ENCODE measurements at places on chromosomes 3 and 15. TPM values are rescaled to one million over a fixed set of nuclear protein-coding genes. Genes with fewer than 3 reads are reported as not detected.
A peak's percentile ranks its signal among the peaks of the same experiment; 100 is the strongest.

Gene MAPK6
- 96.4 TPM for total RNA-seq

DNA sequence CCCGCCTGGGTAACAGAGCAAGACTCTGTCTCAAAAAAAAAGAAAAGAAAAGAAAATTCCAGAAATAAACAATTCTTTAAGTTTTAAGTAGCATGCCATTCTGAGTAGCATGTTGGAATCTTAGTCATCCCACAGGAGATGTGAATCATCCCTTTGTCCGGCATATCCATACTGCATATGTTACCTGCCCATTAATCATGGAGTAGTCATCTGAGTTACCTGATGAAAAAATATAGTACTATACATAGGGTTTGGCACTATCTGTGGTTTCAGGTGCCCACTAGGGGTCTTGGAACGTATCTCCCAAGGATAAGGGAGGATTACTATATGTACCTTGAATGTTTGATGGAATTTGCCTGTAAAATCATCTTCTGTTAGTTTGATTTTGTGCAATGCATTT is 6.3 kb upstream of the CCR4 start:
- DNase-seq = no peak

DNA sequence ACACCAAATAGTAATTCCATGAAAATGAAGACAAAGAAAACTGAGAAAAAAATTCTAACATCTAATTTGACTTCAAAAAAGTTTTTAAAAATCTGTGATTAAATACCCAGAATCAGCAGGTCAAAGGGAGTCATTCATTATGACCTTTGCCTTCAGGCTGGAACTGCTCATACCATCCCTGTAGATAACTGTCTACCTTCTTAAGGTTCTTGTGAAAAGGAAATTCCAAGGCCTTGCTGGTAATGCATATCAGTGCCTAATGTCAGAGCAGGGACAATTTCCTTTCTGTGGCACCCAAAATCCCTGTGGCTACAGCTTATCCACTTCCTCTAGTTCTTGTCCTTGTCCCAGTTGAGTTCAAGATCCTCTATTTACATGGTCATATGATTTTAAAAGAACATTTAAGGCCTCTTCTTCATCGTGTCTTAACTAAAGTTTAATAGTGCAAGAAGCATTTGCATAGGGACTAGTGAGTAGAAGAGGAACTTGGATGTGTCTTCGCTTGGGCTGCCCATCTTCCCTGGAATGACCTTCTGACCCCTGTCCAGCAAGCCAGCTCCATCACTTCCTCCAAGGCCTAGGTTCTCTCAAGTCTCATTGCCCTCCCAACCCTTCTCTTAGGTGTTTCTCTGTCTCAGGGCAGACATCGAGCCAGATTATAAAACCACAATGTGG is 8.7 kb upstream of the PLCL2 start:
- no peak for DNase-seq

Gene STIMATE
- total RNA-seq = 20.9 TPM

- DNase-seq = no peak
Observed at GRCh38 chr3:14552041-14552648, 12.0 kb upstream of the GRIP2 start.

GRCh38 chr3:12467746-12468145 is 16.5 kb upstream of the TSEN2 start:
- DNase-seq = no peak

DNA sequence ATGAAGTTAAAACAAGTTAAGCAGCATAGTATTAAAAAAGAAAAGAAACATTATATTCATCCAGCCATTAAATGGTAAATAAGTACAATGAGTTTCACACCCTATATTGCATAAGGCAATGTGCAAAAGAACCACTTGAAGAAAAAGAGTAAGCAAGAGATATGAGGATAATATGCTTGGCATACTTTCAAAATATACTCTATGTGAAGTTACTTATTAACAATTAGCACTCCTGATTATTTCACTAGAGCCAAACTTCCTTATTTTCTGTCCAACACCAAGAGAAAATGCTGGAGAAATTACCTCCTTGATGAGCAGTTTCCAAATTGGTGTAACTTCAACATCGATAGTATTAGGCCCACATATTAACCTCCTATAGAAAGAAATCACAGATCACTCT is 63.7 kb downstream of the ATP13A4 start:
- DNase-seq = no peak

DNA sequence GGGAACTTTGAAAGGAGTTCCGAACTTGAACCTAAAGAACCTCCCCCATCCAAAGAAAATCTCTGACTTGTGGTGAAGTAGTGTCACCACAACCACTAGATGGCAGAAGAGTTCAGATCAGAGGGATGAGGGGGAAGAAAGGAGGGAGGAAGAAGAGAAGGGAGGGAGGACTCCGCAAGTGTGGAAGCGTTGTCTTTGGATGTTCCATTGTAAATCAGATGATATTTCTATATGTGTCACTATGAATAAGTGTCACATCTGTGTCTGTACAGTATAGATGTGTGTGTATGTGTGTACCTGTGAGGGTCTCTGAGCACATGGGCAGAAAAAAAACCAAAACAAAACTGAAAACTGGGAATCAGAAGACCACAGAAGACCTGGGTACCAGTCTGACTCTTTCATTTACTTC is 16.9 kb downstream of the SLC24A1 start:
- DNase-seq = peak; percentile 65

Gene DPPA2
- 1.6 TPM for total RNA-seq

Gene FEZF2
- total RNA-seq = not detected

DNA sequence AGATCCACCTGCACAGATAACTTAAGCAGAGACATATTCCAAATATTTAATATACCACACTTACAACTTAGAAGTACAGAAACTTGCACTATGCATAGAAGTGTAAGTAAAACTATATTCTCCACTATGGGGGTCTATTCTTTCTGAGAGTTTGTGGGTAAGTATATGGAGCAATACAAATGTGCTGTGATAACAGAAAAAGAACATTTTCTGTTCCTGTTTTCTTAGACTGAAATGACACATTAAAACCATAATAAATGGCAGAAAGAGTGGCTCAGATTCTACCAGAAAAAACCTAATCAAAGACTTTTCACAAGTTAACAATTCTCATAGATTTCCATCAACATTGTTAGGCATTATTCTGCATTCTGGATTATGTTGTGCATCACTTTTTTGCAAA is 96.6 kb upstream of the WNT7A start:
- DNase-seq = no peak

DNA sequence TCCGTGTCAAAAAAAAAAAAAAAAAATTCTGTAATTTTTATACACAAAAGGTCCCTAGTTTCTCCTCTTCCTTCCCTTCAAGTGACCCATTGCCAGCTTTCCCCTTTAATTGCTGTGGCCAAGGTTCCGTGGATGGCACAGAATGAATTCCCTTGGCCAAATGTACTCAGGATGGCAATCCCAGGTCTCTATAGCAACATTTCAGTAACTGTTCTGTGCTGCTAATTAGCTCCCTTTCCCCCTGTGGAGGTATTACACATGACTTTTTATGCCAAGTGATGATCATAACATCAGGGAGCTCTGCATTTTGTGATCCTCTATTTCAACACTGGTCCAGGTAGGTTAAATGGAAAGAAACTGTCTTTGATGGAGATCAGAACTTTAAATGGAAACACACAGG is at the start of gene OR4F6:
Gene OR4F6 (plus strand): TSS at position 301 of the 400 bp plus-strand sequence. CDS start 2,211 bp downstream, outside the sequence.
- no peak for DNase-seq

DNA sequence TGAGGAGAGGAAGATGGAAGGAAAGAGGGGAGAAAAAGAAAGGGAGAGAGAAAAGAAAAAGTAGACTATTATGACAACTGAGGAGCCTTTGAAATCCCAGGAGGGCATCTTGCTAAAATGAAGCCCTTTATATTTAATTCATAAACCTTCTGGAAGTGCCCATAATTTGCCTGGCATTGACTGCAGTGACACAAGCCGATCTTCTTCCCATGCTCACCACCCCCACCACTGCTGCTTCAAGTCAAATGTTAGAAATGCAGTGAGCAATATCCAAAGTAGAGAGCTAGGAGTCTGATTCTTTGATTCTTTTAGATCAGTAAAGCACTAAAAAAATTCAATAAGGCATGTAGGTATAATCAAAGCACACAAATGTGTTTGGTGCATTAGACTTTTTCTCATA is 138.7 kb upstream of the SNTN start:
- no peak for DNase-seq

DNA sequence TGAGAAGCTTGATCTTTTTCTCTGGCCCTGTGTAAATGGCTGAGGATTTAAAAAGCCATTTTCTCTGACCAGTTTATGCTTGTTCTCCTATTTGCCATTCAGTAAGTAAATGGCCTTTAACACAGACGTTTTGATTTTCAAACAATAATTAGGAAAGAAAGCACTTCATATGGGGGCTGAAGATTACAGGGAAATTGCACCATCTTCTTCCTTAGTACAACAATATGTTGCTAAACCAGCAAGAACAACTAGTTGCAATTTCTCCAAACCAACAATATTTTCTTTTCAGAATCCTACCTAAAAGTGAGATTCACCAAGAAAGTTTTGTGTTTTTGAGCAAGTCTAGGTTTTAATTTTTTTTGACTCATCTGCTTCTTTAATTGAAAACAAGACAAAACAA is 80.5 kb upstream of the CCNL1 start:
- no peak for DNase-seq

All from endodermal cell (in vitro differentiated cells).